Fibroblast of mammary gland (primary cell): ENCODE measurements at places on chromosomes 3 and 15.
A peak's percentile ranks its signal among the peaks of the same experiment; 100 is the strongest.

- DNase-seq, result peak; percentile 72
These were observed 16.3 kb upstream of the ATP13A3 start for GRCh38 chr3:194503081-194503531.

- DNase-seq, result peak; percentile 5
These were observed 12.4 kb downstream of the GNB5 start for GRCh38 chr15:52178765-52179164.

DNA sequence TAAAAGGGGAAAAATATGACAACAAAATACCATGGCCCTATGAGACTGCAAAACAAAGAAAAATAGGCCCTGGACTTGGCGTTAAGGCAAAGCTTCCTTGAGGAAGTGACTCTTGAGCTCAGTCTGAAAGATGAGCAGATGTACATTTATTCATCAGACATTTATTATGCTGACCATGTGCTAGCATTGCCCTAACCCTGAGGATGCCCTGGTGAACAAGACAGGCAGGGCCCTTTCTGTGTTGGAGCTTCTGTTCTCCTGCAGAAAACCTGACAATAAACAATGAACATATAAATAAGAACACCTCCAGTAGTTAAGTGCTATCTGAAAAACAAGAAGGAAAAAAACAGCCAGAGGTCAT, 12.4 kb downstream of the TF start:
- DNase-seq, result no peak

DNA sequence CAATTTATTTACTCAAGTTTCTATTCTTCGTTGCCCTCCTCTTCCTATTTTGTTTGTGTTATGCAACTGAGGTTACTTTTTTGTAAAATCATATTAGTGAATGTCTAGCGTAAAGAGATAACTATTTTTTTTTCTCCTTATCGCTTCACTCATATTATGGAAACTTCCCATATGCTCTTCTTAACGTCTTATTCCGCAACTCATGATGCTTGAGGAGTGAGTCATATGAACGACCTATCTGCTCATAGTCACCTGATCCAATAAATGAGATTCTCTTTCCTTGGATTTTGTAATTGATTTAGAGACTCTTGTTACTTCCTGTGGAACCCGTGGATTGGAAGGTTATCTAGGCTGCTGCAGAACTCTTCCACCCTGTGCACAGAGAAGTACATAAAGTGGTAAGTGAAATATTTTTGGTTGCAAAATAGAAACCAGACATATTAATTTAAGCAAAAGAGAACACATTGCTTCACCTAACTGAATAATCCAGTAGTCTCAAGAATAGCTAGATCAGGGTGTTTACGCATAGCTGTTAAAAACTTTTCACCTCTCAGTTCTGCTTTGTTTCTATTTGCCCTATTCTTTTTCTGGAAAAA, 719.3 kb upstream of the SGO1 start:
- DNase-seq, result peak; percentile 2

- no peak for DNase-seq
These were observed 231.3 kb downstream of the LPP start for GRCh38 chr3:188385295-188385694.

GRCh38 chr3:46318207-46318927, 35.5 kb upstream of the CCR2 start:
- DNase-seq, result no peak

DNA sequence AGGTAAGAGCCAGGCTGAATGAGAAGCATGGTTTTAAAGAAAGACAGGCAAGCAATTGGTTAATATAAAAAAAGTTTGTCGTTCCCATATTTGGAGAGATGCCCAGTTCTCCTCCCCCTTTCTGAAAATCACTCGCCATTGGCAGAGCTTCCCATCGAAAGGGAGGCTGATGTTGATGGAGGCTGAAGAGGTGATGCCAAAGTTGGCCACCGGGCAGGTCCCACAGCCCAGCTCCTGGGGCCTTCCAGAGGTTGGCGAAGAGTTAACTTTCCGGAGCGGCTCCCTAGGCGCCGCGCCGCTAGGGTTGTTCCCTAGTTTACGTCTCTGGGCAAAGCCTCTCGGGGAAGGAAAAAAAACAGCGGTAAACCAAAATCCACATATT, 793 bp downstream of the PCOLCE2 start:
- DNase-seq, result peak; percentile 66

DNA sequence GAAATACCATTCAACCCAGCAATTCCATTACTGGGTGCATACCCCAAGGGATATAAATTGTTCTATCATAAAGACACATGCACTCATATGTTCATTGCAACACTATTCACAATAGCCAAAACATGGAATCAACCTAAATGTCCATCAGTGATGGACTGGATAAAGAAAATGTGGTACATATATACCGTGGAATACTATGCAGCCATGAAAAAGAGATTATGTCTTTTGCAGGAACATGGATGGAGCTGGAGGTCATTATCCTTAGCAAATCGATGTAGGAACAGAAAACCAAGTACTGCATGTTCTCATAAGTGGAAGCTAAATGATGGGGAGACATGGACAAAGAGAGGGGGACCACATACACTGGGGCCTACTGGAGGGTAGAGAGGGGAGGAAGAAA, 5.5 kb upstream of the MYRIP start:
- DNase-seq, result no peak

DNA sequence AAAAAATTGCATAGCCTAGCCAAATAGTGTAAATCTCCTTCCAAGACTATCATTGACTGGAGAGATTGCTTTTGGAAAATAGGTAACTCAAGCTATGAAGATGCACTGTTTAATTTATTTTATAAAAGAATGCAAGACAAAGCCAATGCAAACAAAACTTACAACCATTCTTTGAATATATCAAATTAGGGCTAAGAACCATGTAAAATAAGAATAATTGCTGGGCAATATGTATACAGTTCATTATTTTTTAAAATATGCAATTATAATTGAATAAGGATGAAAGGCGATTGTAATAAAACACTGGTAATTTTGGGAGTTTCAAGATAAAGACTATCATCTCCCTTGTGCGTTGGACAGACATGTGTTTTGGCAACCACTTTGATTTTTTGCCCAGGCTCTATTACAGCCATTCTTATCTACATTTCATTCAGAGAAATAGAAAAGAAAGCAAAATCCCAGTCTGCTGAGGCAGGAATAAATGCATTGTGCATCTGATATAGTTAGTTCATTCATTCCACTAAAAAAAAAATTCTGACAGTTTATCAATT, 242.3 kb upstream of the ROBO1 start:
- DNase-seq, result no peak

DNA sequence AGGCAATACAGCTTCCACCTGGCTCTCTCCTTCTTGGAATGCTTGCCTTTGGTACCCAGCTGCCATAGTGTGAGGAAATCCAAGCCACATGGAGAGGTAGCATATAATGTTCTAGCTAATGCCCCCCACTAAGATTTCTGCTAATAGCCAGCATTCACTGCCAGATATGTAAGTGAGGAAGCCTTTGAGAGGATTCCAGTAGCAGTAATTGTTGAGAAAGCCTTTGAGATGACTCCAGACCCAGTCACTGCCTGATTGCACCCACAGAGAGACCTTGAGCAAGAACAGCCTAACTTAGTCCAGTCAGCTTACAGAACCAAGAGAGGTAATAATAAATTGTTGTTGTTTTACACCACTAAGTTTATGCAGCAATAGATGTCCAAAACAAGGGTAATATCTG, 63.1 kb downstream of the STRIT1 start:
- peak; percentile 98 for DNase-seq

DNA sequence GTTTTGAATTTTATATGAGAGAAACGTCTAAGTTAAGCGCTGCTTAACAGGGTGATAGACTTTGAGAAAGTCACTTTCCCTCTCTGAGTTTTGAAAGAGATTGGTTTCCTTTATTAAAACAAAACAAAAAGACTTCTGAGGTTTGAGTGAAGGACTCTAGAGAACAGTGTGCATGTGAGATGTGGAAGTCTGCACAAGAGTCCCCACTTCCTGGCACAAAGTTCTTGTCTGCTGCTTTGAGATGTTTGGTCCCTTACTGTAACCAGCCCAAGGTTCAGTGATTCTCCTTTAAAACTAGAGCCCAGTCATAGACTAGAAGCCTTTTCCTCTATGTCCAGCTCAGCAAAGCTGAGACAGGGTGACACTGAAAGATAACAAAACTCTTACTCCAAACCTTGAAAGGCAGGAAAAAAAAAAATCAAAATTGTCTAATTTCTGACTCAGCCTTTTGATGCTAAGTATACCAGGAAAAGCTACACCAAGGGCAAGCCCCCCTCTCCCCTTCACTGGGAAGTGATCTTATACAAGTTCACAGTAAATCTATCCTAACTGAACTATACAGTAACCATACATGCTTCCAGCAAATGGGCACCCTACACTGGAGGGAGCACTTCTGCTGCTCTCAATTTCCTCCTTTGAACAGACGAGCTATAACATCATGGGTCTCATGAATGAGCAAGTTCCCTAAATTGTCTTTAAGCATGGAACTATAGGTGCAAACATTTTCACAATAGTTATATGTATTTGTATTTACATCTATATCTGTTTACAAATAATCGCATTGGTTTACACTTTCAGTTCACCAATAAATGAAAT, 2.3 kb downstream of the POPDC2 start:
- no peak for DNase-seq

DNA sequence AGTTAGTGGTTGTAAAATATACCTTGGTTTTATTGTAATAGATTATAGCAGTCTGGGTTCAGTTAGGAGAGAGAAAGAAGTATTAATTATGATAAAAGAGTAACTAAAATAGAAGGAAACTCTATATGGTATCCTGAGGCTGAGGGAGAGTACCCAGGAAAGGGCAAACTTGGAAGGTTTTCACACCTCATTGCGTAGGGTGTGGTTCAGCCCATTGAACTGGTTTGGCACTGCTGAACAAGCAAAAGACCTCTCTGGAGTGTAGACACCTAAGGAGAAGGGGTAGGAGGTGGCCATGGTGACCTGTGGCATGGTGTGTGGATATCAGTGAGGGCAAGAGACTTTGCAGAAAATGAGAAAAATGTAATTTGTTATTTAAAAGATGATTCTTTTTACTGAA, 63.5 kb downstream of the STT3B start:
- no peak for DNase-seq

- no peak for DNase-seq
These were observed 798.2 kb downstream of the GRM7 start for GRCh38 chr3:7659079-7659478.

DNA sequence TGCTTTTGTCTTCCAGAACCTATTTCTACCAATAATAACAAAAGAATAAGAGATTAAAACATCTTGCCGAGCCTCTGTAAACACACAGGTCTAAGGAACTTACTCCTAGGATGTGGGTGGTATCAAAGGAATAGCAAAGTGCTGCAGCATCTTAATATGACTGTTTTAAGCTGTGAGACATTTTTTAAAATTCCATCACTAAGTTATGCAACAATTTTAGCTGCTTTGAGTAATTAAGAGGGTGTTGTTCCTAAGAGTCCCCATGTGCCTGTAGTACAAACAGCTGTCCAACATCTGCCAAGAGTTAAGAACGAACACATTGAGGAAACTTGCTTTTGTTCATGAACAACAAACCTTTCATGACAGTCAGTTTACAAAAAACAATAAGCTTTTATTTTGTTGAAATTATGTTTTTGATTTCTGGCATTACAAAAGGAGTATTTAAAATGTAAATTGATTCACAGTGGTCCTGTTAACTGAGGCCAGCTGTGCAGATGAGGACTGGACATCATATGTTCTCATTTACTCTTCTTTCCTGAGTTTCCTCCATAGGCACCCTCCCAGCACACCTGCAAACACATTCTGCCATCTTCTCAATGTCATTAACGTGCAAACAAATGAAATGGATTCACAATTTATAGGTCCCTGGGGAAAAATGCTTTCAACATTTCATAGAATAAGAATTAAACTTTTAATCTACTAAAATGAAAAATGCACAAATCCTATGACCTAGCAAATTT, 337.3 kb upstream of the ARHGEF26 start:
- DNase-seq, result peak; percentile 21

DNA sequence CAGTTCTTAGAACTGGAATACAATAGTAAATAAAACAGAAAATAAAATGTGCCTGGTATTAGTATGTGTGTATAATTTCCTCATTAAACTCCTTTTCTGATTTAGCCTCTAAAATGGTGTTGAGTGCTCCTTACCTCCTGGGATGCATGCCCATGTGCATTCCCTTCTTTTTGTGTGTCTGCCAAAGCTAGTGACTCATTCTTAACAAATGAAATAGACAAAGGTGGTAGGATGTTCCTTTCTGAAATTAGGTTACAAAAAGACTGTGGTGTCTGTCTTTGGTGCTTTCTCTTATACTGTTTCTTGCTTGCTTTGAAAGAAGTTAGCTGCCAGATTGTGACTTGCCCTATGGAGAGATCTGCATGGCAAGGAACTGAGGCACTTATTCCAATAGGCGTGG, 623.7 kb downstream of the GRM7 start:
- DNase-seq, result peak; percentile 14
